ENCODE measurements at places on chromosomes 11 and 22. TPM values are rescaled to one million over a fixed set of nuclear protein-coding genes. Genes with fewer than 3 reads are reported as not detected.

GRCh38 chr11:16338393-16338792 lies 18.0 kb downstream of the SOX6 start:
- no peak for DNase-seq

Gene JAML
- total RNA-seq = 3.8 TPM

GRCh38 chr11:76141901-76142588 lies 64.3 kb downstream of the WNT11 start:
- no peak for DNase-seq

GRCh38 chr22:41003066-41003465 lies 51.9 kb downstream of the RBX1 start:
- DNase-seq = no peak

DNA sequence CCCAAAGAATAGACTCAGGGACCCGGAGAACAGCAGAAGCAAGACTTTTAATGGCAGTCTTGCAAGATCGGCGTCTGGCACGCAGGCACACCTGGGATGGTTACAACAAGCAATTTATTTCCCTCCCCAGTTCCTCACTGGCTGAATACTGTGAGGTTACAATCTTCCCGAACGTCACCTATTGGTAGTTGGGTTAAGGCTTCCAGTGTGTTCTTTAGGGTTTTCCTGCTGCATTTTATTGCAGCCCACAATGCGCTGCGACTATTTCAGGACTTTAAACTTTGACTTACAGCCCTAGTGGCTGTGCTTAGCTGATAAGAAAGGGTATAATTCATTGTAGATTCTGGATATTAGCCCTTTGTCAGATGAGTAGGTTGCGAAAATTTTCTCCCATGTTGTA lies 11.5 kb upstream of the TRIM68 start:
- no peak for DNase-seq

DNA sequence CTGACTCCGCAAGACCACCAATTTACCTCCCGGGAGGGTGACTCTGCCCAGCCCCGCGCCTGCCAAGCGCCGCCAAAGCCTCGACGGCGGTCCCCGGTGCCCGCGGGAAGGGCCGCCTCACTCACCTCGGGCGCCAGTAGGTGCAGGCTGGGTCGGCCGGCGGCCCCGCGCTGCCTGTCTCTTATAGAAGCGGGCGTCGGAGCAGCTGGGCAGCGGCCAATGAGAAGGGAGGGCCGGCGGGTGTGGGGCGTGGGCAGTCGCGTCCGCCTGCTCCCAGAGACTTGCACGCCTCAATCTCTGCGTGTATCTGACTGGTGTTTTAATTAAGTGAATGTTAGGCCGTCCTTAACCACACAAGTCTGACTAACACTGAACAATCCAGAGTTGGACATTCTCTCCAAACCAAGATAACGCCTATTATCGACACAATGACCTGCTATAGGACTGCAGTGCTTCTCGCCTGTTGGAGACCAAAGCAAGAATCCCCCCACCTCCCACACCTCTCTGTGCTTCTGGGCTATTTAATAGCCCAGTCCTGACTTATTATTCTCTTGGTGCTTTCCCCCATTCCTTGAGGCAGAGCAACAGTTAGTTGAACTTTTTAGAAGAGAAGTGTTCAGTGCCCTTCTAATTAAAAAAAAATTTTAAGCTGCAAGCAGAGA lies at the start of gene TPH1:
TPH1 (minus strand) TSS at position 154 of the 662 bp plus-strand sequence. CDS start 5,507 bp downstream, outside the sequence.
- peak; percentile 81 for DNase-seq

Gene SPINDOC
- total RNA-seq = 15.1 TPM

DNA sequence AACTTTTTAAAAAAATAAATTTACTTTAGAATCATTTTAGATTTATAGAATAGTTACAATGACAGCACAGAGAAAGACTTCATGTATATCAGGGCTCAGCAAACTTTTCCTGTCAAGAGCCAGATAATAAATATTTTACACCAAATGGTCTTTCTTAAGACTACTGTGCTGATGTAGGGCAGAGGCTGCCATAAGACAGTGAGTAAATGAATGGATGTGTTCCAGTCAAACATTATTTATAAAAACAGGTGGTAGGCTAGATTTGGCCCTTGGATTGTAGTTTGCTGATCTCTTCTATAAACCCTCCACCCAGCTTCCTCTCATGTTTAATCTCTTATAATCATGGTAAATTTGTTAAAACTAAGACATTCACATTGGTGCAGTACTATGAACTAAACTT lies 33.0 kb downstream of the CECR2 start:
- DNase-seq = no peak

DNA sequence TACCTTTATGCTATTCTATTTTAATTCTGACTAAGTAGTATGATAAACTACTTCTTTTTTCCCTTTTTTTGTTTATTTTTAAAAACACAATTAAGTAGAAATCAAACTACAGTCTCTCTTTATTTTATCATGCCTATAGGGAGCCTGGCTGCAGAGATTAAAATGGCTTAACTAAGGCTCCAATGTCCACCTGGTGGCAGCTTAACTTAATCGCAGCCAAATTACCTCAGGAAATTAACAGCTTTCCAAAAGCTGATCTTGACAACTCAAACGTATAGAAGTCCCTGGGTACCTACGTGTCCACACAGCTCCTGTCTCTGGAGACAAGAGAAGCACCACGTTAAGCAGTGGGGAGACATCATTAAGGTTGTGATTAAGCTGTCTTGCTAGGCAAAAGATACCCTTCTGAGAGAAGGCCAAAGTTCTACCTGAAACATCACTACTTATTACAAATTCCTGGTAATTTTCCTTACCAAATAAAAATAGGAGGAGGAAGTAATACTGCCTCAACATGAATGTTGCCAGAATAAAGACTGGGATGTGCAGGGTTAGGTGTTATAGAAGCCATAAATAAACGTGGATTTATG lies 63.2 kb upstream of the SNX19 start:
- no peak for DNase-seq

- DNase-seq = no peak
Measured at GRCh38 chr11:120815319-120816100, 208.4 kb upstream of the TBCEL start.

Gene TIMM10B
- total RNA-seq = 34.9 TPM

DNA sequence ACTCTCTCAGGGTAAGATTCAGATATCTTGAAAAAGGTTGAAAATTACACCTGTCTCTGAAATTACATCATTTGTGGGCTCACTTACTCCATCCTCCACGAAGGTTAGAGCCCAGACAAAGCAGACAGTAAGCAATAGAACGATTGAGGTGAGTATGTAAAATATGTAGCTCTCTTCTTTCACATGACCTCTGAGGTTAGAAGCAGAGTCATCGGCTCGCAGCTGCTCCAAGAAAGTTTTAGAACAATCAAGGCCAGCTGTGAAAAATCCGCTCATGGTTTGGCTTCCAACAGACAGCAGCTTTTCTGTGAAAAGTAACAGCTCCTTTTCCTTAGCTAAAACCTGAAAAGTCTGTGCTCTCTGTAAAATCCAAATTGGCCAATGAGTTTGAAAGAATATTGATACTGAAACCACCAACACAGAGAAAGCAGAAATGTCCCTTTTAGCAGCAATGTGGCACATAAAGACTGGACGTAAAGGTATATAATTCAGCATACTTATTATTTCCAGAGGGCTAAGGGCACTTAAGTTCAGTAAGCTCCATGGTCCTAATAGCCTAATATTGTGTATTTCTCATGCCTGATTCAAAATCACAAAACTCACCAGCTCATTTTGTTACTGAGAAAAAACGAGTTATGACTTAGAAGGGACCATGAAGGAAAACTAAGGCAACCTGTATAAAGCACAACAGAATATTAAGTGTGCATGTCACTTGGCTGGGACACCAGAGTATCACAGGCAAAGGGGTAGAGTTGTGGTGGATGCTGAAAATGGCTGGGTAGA lies 78.2 kb downstream of the FAM76B start:
- DNase-seq = no peak

Measured in posterior vena cava (tissue), 2 donors.